ENCODE measurements at places on chromosomes 3 and 15. TPM values are rescaled to one million over a fixed set of nuclear protein-coding genes. Genes with fewer than 3 reads are reported as not detected.

- no peak for ATAC-seq
Measured at GRCh38 chr3:151604891-151605290, 128.8 kb upstream of the AADACL2 start.

TMCO5A gene
- not detected for total RNA-seq

SUCNR1 gene
- not detected for total RNA-seq

ALS2CL gene
- 10.4 TPM for total RNA-seq

- peak; percentile 66 for ATAC-seq
Measured at GRCh38 chr15:58475573-58476524, 44.1 kb downstream of the LIPC start.

CDHR4 gene
- 0.40 TPM for total RNA-seq

DNA sequence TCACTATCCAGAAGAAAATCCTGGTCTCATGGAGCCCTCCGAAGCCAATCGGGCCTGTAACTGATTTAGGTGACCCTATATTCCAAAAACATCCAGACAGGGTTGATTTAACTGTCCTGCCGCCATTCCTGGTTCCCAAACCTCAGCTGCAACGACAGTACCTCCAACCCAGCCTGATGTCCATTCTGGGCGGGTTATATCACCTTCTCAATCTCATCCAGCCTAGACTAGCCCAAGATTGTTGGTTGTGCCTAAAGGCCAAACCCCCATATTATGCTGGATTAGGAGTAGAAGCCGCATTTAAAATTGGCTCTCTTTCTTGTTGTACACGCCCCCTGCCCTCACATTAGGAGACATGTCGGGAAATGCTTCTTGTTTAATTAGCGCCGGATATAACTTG lies 36.7 kb downstream of the ZBTB11 start:
- ATAC-seq = no peak

CASR gene
- not detected for total RNA-seq

DNA sequence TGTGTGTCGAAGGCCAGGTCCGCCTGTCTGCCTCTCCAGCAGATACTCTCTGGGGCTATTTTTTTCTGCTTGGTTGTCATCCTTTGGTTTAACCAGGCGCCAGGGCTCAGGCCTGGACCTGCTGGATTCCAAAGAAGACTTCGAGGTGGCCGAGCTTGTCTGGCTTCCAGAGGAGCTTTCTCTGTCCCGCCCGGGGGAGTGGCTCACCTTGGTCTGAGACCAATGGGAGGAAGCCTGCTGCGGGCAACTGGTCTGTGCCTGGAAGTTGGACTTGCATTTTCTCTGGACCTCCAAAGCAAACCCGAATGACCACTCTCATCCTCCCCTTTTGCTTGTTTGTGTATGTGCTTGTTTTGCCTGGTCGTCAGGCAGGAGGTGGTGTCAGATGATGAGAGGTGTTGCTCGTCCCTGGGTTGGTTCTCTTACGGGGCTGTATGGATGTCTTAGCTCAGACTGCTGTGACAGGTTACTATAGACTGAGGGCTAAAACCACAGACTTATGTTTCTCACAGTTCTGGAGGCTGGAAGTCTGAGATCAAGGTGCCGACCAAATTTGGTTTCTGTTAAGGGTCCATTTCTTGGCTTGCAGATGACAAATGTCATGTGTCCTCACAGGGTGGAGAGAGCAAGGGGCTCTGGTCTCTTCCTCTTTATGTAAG lies 19.3 kb downstream of the IGF1R start:
- ATAC-seq = no peak

PRSS50 gene
- total RNA-seq = not detected

GRCh38 chr15:41927536-41927935 lies 33.7 kb upstream of the SPTBN5 start:
- no peak for ATAC-seq

DNA sequence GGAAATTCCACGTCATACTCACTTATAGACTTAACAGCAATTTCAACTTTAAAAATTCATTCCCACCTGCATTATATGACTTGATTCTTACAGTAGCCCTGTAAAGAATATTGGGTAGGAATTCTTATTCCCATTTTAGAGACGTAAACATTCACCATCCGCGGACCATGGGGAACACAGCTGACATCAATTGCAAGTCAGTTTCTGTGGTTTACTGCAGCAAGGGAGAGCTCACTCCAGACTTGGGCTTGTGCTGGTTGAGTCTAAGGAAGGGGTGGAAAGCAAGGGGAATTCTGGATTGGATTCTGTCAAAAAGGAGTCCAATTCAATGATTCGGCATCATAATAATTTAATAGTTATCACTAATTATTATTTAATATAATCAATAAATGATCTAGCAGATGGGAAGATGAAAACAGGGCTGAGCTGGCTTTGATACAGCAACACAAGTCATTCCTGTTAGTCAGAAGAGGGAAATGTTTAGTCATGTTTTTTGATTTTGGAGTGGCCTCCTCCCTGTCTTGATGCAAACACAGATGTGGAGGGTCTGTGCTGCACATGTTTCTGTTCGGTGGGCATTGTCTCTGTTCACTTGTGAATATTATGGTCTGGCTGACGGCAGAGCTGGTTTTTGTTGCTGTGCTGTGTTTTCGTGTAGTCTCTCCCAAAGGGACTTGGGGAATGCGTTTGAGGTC lies 9.7 kb downstream of the LIPC start:
- no peak for ATAC-seq

- ATAC-seq = no peak
Measured at GRCh38 chr3:43970351-43970750, 271.3 kb upstream of the TOPAZ1 start.

TEX9 gene
- total RNA-seq = 5.8 TPM

DNA sequence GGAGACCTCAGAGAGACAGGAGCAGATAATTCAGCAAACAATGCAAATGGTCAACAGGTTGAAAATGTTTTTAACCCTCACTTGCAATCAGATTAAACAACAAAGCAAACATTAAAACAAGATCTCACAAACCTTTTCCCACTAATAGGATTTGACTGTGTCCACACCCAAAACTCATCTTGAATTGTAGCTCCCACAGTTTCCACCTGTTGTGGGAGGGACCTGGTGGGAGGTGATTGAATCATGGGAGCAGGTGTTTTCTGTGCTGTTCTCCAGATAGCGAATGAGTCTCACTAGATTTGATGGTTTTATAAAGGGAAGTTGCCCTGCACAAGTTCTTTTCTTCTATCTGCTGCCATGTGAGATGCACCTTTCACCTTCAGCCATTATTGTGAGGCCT lies 1.3 kb upstream of the LYSMD4 start:
- no peak for ATAC-seq

RBPMS2 gene
- 14.6 TPM for total RNA-seq

- ATAC-seq = no peak
Measured at GRCh38 chr15:70833861-70834765, 19.8 kb downstream of the LARP6 start.

DNA sequence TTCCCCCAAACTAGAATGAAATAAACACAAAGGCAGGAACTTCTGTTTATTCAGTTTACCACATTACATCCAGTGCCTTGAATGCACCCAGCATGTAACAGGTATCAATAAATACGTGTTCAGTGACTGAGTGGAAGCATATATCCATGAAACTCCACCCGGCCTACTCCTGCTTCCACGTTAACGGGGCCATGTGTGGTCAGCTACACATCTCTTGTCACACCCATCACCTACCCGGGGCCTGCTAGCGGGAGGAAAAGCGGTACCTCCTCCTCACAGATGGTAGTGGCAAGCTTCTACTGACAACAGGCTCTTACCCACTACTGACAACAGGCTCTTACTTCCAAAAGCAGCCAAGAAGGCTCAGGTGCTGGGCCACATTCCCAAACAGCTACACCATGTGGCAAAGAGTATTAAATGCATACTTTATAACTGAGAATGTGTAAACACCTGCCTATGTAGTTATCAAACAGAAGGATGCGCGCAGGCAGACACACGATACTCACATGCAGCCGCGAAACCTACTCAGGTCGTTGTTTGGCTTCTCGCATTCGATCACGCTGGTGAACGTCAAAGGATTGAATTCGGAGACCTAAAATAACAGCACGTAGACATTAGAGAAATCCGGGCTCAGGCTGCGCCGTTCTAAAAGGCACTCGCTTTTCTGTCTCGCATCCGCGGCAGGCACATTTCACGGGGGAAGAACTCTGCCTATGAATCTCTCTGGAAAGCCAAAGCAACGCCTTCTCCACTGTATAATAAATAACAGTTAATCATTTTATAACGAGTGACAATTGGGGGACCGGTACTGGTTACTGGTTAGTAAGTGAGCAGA lies 127.4 kb downstream of the ATP10A start:
- ATAC-seq = no peak

DNA sequence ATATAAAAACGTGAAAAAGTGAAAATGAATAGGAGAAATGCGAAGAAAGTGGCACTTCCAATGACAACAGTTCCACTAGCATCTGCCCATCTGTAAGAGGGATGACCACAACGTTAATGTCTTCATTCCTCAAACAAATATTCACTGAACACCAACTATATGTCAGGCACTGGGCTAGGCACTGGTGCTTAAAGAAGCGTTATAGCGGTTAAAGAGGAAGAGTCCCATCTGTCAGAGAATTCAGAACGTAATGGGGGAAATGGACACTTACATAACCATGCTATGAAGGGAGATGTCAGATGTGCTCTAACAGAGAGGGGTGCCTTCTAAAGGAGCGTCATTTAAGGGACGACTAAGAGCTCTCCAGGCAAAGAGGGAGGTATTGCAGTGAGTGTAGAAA lies 8.2 kb downstream of the RUBCN start:
- ATAC-seq = no peak

DNA sequence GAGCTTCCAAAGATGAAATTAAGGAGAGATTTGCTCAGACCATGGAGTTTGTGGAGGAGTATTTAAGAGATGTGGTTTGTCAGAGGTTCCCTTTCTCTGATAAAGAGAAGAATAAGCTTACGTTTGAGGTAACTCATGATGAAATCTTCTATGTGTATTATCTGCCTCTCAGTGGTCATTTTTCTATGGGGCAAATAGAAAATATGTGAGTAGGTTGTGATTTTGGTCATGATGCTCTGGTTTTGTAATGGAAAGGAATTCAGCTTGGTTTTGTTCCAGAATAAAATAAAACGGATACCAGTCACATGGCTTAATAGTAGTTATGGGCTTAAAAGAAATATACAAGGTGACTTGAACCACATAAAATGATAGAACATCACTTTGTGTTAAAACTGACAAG lies 181.1 kb downstream of the ITPR1 start:
- ATAC-seq = peak; percentile 48

DNA sequence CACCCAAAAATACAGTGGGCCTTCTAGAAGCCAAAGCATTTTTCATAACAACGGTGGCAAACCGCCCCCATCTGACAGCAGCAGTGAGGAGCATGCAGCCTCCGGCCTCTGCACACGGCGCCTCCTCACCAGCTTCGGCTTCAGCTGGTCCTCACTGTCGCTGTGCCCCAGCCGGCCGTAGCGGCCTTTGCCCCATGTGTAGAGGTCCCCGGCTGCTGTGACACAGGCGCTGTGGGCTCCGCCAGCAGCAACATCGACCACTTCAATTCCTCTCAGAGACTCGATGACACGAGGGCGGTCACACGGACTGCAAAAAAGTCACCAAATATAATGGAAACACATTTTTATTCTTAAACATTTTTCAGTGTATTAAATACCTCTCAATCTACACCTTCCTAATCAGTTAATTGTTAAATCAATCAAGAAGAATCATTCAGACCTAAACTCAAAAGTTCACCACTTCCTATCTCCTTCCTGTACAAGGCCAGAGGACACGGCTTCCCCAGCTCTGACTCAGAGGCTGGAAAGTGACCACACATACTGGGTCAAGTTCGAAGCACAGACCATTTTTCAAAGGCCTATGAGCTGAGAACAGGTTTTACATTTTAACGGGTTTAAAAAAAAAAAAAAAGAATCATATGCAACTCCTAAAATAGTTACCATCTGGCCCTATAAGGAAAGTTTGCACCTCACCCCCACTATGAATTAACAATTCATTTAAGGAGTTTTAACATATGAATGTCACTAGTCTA lies 33.6 kb upstream of the OCA2 start:
- no peak for ATAC-seq

ZDHHC19 gene
- total RNA-seq = not detected

GRCh38 chr15:48833526-48834239 lies 22.8 kb upstream of the CEP152 start:
- ATAC-seq = no peak

DNA sequence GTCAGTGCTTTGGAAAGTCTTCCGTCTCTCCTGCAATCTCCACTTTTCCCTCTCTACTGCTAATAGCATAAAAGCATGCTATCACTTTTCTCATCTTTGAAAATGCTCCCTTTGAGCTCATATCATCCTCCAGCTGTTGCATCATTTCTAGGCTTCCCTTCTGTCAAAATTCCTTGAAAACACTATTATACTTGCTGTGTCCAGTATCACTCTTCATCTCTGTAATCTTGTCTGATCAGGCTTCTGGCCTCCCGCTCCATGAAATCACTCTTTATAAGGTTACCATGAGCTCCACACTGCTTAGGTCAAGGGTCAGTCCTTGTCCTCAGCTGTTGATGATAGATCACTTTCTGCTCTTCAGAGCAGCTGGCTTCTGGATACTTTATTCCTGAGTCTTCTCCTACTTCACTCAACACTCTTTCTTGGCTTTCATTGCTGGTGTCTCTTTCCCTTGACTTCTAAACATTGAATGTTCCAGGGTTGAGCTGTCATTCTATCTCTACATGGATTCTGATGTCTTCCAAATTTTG lies 50.9 kb upstream of the SPTSSB start:
- ATAC-seq = no peak

- no peak for ATAC-seq
Measured at GRCh38 chr3:144524531-144524930, 552.9 kb downstream of the DIPK2A start.

- ATAC-seq = peak; percentile 60
Measured at GRCh38 chr3:58568572-58569286, 8.5 kb downstream of the FAM107A start.

- no peak for ATAC-seq
Measured at GRCh38 chr3:76576201-76576600, 463.7 kb upstream of the ROBO2 start.

C2CD4B gene
- total RNA-seq = 0.58 TPM

DNA sequence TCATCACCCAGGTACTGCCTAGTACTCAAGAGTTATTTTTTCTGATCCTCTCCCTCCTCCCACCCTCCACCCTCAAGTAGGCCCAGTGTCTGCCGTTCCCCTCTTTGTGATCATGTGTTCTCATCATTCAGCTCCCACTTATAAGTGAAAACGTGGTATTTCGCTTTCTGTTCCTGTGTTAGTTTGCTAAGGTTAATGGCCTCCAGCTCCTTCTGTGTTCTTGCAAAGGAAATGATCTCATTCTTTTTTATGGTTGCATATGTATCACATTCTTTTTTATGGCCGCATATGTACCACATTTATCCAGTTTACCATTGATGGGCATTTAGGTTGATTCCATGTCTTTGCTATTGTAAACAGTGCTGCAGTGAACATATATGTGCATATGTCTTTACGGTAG lies 8.2 kb upstream of the GANC start:
- no peak for ATAC-seq

GRCh38 chr3:153785901-153786300 lies 335.3 kb upstream of the ARHGEF26 start:
- ATAC-seq = no peak
